ENCODE measurements at places on chromosomes 7 and 10.

DNA sequence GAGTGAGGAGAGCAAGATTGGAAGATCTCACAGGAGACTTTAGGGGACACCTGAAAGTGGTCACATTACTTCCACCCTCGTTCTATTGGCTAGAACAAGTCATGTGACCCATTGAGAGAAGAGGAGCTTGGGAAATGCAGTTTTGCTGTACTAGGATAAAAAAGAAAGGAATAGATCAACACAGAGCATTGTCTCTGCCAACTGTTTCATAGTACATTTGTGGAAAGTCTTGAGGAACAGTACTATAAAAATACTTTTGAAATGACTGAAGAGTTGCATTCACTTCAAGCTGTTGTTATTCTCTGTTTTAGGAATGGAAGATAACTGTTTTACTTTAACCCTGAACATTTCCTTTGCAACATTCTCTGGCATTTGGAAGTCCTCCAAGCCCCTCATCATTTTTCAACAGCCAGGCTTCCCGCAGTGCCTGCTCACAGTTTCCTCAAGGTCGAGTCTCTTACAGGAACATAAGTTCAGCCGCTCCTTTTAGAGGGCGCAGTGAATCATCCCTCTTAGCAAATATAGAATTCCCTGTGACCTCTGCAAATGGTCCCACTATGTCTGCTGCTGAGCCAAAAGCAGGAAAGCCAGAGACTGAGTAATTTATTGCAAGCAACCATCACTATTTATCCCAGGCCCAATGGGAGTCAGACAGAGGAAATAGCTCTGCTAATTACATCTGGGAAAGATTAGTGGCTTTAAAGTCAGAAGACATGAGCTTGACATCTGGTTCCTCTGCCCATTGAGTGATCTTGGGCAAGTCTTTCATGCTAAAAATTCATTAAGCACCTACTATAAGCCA lies 40.7 kb downstream of the MRPL32 start:
- no peak for DNase-seq

GRCh38 chr7:85111761-85112160 lies 75.1 kb downstream of the SEMA3D start:
- DNase-seq: no peak

GRCh38 chr10:110462166-110463095 lies 35.3 kb upstream of the DUSP5 start:
- DNase-seq: no peak

DNA sequence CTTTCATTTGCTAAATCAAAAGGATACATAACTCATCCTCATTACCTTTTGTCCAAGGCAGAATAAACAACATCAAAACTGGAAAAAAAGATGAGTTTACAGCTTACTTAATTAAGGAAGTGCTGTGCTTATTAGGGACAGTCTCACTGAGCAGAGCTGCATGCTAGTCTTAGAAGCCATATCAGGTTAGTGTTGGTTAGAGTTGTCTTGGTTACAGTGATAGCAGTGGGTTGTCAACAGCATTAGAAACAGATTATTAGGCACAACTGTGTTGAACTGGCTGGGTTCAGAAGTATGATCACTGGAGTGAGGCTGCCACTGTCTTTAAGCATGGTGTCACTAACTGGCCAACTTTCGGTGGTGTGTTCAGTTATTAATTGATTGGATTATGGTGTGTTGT lies 503.9 kb upstream of the IGFBP3 start:
- DNase-seq: no peak

GRCh38 chr7:17118412-17118811 lies 180.0 kb upstream of the AHR start:
- DNase-seq: no peak

DNA sequence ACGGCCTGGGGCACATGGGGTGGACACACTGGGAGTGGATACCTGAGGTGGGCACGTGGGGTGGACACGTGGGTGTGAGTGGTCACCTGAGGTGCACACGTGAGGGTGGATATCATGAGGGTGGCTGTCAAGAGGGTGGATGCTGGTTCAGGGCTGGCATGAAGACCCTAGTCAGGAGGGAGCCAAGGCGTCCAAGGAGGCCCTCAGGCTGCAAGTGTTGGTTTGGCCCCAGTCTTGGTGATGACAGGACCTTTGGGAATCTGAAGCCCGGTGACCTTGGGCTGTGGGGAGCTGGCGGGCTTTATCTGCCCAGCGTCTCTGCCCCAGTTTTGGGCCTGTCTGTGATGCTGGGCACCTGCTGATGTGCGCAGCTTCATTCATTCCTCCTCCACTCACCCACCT lies 24.9 kb upstream of the PFKFB3 start:
- no peak for DNase-seq

DNA sequence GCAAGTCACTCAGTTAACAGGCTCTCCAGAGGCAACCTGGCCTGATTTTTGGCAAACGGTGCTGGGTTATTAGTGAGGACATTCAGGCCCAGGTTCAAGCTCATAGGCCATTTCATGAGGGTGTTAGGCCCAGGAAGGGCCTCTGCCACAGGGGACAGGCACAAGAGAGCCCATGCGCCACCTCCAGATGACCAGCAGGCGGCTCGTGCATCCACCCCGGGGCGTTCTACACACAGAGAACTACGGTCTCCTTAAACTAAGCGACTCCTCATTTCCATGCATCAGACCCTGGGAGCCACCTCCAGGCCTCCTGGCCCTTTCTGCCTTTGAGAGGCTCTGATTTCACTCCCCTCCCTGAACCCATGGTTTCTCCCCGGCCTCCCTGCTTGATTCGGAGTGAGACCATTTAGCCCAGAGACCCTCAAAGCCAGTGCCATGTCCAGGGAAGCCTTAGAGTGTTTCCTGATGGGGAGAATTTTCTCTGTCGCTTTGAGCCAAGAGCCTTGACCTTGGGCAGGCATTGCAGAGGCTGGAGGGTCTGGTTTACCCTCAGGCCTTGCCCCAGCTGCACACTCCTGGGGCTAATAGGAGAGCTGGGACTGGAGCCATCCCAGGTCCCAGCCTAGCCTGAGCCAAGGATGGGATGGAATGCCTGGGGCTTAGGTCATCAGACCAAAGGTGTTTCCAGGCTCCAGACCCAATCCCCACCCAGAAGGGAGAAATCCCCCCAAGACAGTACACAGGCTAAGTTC lies 188.0 kb downstream of the GRID1 start:
- no peak for DNase-seq

DNA sequence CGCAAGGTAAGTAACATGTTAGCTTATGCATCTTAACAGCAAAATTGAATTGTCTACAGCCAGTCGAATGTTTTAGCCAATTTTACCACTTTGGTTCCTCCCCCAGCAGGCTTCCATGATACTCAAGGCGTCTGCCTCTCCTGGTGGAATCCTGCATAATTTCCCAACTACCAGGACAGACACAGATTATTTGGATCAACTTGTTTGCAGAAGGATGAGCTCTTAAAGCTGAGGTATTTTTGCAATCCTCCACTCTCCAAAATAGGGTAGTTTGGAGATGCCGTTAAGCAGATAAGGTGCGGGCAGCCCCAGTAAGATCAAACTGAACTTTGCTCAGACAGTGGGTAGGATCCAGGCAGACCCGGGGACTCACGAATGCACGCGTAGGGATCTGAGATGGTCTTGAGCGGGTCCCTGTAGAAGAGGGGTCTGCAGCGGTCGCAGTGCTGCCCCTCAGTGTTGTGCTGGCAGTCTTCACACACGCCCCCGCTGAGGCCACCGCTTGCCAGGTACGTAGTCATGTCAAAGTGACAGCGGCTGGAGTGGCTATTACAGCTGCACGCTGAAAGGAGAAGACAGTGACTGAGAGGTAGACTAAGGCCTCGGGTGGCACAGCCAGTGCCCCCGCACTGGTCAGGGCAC lies 27.4 kb downstream of the LAMB4 start:
- DNase-seq: no peak

GRCh38 chr10:110827410-110827809 lies 44.3 kb upstream of the PDCD4 start:
- no peak for DNase-seq

- no peak for DNase-seq
These were observed 324.5 kb downstream of the PHF14 start for GRCh38 chr7:11298220-11298619.

DNA sequence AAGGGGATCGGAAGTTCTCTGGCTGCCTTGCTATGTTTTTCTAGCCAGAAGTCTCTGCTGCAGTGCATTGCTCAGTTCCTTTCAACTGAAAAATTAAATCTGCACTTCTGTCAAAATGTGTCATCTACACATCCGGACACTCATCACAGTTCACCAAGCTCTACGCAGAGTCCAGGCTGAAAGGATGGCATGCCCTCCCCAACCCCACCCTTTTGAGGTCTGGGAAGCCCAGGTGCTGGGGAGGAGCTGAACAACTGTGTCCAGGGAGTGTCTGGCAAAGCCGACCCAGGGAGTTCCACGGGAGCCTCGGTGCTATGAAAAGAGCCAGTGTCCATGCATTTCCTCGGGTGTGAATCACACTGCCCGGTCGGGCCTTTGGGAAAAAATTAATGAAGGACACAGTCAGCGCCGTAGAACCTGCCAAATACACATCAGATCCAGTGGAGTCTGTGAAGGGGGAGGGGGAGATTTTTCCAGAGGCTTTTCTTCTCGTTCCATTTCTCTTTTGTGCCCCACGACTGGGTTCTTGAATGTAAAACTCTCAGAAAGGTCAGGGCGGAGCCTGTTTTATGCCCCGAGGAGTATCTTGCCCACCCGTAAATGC lies 757 bp upstream of the PALS2 start:
- no peak for DNase-seq

DNA sequence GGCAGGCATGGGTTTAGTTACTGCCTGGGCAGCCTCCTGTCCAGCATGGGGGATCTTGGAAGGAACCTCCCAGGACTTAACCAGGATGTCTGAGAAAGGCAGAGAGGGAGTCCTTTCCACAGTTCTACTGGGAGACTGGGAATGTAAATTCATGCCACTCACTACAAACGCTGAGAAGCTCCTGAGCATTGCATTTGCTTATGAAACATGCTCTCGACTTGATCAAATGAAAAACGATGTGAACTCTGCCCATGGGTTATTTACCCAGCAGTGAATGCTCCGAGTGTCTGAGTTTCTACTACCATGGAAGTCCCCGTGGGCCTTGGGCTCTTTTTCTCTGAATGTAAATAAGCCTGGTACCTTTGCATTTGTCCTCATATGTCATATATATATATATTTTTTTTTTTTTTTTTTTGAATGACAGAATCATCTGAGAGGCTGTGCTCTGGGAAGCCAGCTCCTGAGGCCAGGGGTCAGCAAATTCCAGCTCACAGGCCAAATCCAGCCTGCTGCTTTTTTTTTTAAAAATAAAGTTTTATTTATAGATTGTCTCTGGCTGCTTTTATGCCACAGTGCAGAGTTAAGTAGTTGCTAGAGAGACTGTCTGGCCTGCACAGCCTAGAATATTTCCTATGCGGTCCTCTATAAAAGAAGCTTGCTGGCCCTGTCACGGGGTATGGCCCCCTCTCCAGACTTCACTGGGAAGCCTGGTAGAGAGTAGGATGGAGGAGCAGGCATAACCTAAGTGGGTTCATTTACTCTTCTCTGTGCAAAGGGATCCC lies 21.4 kb upstream of the RAPGEF5 start:
- no peak for DNase-seq

DNA sequence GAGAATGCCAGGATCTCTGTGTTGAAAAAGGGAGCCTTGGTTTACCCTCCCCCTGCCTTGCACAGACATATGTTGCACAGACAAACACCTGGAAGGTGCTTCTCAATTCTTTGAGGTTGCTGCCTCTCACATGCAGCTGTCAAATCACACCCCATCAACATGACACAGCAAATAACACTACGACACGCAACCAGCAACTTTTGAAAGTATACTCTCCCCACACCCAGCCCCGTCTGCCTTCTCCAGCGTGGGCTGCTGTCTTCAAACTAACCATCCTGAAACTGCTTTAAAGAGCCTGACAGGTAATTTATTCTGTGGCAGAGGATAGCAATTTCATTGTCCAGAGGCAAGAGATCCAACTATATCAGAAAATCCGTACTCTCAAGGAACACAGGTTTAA lies 136.1 kb downstream of the PLXNA4 start:
- DNase-seq: no peak

DNA sequence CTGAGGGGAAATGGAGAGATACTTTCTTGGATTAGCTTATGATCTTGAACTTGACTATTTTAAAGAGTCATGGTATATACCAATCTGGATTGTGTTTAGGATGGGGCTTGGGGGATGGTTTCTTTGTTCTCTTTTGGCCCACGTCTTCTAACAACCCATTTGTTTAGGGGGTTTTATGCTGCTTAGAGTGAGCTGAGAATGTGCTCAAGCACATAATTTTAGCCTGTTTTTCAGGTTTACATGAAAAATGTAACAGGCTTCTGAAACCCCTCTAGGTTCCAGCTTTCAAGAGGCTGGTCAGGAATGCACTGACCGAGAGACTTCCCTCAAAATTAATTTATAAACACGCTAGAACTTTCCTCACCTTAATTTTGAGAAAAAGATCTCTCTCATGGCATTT lies 94.3 kb downstream of the AUTS2 start:
- no peak for DNase-seq

DNA sequence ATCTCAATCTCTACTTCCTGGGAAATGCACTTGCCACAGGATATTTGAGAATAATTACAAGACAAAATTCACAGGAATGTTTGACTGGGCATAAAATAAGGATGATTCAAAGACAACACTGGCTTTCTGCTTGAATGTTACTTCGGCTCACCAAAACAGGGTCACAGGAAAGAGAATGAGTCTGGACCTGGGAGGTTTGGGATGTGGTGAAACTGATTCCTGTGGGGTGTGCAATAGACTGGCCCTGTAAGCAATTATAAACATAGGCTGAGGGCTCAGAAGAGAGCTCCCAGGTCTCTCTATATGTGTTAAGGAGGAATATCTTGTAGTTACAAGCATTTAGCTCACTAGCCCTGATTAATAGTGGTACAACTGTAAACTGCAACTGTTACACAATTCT lies 613.9 kb upstream of the CELF2 start:
- no peak for DNase-seq
